ENCODE measurements at places on chromosomes 3 and 15.

GRCh38 chr15:79740561-79740960, 156.3 kb downstream of the MTHFS start:
- no peak for DNase-seq

DNA sequence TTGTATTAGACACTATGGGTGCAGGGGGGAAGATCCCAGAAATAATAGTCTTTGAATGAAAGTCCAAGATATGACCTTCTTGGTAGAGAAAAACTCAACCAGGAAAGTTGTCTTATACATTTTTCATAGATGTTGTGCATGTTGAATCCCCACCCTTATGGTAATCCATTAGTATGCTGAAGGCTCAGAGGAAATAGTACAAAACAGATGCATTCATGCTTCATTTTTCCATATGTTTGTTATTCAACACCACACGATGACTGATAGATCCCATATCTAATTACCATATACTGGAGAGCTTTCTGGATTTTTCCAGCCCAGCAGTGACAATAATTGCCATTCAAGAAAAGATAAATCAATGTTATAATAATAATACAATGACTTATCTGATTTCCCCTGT, 487.4 kb downstream of the FGF12 start:
- no peak for DNase-seq

- no peak for DNase-seq
Measured at GRCh38 chr3:116067326-116067725, 378.0 kb downstream of the LSAMP start.

GRCh38 chr15:71003319-71003718, 110.7 kb downstream of the LRRC49 start:
- DNase-seq = no peak

DNA sequence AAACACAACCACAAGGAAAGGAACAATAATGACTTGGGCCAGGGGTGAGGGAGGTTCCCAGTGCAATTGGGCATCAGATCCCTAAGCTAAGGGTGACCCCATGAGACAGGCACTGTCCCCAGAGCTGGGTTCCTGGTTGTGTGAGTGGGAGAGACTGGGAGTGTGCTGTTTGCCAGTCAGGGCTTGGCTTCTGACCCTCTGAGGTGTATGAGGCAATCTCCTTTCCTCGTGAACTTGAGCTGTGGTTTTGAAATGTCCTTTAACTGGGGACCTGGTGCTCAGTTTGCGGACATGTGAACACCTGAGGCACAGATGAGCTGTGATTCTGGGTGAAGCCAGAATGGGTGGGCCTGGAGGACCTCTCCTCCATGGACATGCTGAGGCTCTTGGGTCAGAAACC, 58.5 kb upstream of the PLXNA1 start:
- DNase-seq = no peak

- DNase-seq = no peak
Measured at GRCh38 chr15:68353421-68354135, 76.0 kb downstream of the FEM1B start.

- DNase-seq = no peak
Measured at GRCh38 chr3:9179826-9180763, 69.4 kb downstream of the SRGAP3 start.

DNA sequence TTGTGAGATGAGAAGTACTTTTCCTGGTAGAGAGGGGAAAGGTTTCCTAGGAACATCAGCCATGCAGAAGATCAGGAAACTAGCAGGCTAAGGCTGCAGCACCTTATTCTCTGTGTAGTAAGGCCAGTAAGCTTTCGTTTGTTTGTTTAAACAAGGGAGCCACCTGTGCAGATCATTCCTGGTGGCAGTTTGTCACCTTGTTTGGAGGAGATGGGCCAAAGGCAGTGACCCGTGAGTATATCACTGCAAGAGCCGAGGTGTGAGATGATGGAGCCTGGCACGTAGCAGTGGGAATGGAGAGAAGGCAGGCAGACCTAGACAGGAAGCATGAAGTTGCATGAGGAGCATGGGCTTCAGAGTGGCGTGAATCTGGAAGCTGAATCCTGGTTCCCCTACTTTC, 19.6 kb downstream of the ATG7 start:
- no peak for DNase-seq

- DNase-seq = peak; percentile 61
Measured at GRCh38 chr15:85754989-85755388, 39.7 kb downstream of the KLHL25 start.

DNA sequence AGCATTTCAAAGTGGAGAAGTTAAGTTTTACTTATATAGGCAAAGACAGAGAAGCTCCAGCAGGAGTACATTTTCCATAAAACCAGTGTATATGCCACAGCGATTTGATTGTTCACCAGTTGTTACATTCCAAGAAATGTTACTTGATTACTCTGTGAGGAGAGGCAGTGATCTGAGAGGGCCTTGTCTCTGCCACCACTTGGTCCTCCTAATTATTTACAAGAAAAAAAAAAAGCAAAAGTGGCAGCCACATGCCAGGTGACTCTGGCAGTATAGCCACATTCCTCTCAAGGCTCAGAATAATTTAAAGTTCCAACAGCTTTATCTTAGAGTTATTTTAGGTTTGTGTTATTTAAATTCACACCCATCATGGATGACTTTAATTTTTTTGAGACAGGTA, 1077.8 kb downstream of the ZPLD1 start:
- no peak for DNase-seq

- no peak for DNase-seq
Measured at GRCh38 chr3:184731786-184732537, 20.1 kb upstream of the MAGEF1 start.

- DNase-seq = peak; percentile 45
Measured at GRCh38 chr15:66964111-66964738, 101.2 kb upstream of the SMAD3 start.

GRCh38 chr3:127822041-127822681, at the start of gene MGLL:
Gene MGLL (minus strand): TSS chr3:127822515. CDS start chr3:127822318, 197 bp downstream.
- DNase-seq = no peak

GRCh38 chr3:152466784-152467183, 198.1 kb downstream of the MBNL1 start:
- no peak for DNase-seq

- no peak for DNase-seq
Measured at GRCh38 chr3:34035775-34036174, 237.3 kb downstream of the PDCD6IP start.
